ENCODE measurements at places on chromosomes 3 and 15. TPM values are rescaled to one million over a fixed set of nuclear protein-coding genes. Genes with fewer than 3 reads are reported as not detected.

Gene GXYLT2
- total RNA-seq, result 47.8 TPM

Gene OSTN
- not detected for total RNA-seq

Gene MCF2L2
- total RNA-seq, result not detected

Gene GPR171
- total RNA-seq, result not detected

Gene GCSAM
- not detected for total RNA-seq

Gene ZNF80
- not detected for total RNA-seq

Gene PLIN1
- total RNA-seq, result 0.41 TPM

Gene FOXL2
- total RNA-seq, result not detected

Gene GTF2A2
- total RNA-seq, result 38.5 TPM

Gene CYP19A1
- total RNA-seq, result 3.1 TPM
